ENCODE measurements at places on chromosomes 12 and 14.

GRCh38 chr12:60333461-60333860 is 737.6 kb downstream of the SLC16A7 start:
- no peak for DNase-seq

- DNase-seq: no peak
Measured at GRCh38 chr14:67133595-67134441, 55.4 kb upstream of the GARIN2 start.

DNA sequence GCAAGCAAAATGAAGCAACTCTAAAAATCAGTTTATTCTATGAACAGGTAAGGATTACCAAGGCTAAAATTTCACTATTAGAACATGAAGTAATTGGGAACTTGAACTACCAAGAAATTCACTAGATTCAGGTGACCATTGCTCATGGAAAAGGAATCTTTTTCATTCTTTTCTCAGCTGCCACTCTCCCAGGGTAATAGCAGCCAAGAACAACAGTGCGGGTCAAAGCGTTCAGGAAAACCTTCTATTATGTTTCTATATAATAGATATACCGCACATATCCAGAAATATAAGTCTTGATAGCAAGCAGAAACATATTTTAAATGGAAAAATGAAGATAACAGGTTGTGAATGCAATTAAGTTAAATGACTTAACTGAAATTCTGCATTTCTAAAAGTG is 125.6 kb downstream of the NELL2 start:
- no peak for DNase-seq

GRCh38 chr12:48602192-48602989 is 32.5 kb upstream of the LALBA start:
- no peak for DNase-seq

DNA sequence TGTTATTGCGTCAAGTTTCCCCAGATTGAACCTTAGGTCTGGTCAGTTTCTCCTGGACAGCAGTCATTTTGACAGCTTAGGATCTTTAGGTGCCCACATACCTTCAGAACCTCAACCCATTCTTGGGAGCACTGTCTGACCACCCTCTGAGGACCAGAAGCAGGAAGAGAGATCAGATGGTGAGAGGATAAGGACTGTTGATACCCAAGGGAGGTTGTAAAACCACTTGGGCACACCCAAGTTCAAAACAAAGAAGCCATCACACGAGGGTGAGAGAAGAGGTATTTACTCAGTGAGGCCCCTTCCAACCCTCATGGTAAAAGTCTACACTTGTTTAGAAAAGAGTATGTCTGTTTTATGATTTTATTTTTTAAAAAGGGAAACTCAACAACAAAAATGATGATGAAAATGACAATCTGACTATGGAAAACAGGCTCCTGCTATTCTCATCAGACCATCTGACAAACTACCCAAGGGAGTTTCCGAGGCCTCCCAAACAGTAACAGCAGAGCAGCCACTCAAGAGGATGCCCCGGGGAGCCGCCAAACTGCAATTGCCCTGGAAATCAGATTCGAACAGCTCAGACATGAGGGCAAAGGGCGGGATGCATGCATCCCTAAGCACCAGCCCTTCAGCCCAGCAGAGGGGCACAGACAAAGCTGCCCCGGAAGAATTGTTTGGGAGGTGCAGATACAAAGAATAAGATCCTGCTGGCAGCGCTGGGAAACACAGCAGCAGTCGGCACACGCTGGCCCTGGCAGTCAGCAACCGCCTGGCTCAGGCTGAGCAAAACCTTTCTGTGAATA is 162.6 kb upstream of the PLEKHG7 start:
- no peak for DNase-seq

DNA sequence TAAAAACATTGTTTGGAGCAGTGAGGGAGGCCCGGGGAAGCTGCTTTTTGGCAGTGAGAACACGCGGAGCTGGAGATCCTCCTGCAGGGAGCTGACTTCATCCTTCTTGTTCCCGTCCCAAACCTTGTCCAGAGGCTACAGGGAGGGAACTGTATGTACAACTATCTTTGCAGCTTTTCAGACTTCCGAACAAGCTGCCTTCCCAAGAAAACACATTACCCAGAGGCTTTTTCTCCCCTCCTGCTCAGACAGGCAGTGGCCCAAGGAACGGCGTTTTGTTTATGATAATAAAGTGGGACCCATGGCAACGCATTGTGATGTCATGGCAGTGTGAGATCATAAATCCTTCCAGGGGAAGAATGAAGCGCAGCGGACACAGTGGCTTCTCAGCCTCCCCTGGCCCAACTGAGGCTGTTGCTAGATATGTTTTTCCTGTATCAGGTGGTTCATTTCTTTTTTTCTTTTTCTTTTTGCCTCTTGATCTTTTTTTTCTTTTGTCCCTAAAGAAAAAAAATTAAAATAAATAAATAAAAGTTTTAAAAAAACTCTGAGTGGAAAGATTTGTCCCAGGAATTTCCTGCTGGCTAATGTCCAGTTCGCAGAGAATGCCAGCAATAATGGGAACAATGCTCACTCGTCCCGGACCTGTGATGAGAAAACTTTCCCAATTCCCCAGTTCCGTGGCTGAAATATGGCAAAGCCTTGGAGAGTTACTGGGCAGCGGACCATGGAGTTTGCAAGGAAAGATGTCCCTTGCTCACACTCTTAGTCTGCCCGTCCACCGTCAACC is 103.4 kb upstream of the MAP1LC3B2 start:
- no peak for DNase-seq

DNA sequence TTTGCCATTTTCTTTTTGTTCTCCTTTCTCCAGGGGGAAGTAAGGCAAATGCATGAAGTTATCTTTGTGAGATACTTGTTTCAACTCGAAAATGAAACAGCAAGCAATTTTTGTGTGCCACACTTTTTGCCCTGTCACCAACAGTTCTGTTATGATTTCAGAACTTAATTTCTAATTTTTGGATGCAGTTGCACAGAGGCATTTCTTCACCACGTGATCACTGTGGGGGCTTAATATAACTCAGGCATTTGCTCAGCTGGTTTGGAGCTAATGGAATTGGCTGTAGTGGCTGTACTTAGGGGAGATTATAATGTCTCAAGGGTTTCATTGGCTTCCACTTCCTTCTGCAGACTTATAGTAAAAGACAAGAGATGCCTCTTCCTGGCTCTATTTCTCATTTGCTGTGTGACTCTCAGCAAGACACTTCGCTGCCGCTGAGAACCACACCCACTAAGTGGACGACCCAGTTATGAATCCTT is 452.4 kb downstream of the RAD51B start:
- no peak for DNase-seq

- DNase-seq: no peak
Measured at GRCh38 chr12:54734196-54734950, 86.2 kb upstream of the DCD start.

DNA sequence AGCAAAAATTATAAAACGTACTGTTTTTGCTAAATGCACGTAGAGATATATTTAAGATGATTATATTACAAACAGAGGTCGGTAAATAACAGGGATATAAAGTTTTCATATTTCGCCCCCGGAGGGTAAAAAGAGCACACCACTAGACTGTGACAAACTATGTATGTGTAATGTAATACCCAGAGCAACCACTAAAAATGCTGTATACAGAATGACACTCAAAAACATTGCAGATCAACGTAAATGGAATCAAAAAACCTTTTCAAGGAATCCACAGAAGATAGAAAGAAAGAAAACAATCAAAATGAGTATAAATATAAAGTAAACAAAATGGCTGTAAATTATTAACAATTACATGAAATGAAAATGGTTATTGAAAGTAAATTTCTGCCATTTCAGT is 37.6 kb upstream of the PRB4 start:
- DNase-seq: no peak

- no peak for DNase-seq
Measured at GRCh38 chr12:6752167-6752920, 597 bp downstream of the MLF2 start.

DNA sequence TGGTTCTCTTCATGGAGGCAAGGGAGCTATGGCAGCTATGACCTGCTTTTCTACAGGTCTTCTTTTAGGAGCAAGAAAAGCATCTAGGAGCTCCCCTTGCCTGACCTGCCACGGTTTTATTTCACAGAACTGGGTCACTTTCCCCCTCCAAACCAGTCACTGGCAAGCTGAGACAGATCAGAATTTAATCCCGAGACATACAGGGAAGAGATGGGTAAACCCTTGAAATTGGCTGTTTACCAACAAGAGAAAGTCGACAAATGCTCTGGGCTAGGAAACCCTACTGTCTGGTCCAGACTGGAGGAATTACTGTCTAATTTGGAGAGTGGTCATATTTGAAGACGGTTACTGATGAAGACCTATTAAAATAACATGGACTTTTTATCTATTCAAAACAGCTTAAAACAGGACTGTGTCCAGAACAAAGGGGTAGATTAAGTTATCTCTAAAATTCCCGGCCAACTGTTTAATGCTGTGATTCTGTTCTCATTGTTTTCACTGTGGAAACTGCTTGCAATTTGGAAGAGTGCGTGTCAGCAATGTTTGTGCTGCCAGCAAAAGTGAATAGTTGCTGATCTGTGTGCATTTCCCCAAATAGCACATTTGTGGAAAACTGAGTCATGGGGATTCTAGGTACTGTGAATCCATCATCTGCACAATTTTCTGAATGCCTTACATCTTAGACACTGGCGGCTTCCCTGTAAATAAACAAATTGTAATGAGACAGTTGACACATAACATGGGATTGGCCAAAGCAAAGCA is 73.4 kb upstream of the EEA1 start:
- DNase-seq: no peak

DNA sequence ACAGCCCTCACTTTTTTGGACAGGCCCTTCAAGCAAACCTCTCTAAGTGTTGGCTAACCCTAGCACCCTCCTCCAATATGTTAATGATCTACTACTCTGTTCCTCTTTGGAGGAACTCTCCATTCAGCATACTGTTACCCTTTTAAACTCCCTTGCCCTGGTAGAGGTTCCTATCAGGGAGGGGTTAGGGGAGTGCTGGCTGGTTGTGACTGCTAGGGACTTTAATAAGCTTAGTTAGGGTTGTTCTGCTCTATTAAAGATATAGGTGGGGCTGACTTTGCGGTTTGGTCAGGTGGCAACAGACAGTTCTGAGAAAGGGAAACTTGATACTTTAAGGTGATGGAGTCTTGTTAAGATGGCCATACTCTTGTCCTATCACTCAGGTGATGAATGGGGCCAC is 301.5 kb upstream of the FBXO33 start:
- no peak for DNase-seq

All from GM12891 (cell line).